Aorta (tissue), 5 donors: ENCODE measurements at places on chromosomes 1 and 21. TPM values are rescaled to one million over a fixed set of nuclear protein-coding genes. Genes with fewer than 3 reads are reported as not detected.
A peak's percentile ranks its signal among the peaks of the same experiment; 100 is the strongest.

DNA sequence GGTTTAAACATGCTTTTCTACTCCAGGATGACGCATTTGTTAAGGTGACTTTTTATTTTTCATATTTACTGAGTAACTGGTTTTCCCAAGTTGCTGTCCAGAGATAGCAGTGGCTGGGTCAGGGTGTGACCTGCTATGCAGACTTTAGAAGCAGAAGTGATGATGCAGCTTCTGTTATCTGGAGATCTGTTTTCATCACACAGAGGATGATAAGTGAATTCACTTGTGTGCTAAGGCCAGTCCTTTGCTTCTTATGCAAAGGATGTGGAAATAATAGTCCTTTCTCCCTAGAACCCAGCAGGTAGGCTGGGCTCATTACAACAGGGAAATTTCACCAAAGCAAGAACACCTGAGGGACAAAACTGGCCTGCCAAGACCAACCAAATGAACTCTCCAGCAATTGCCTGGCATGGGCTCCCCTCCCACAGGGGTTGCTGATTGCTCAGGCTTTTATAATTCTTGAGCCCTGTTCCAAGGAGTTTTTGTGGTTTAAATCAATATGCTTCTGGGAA, 97.8 kb upstream of the LPGAT1 start:
- no peak for DNase-seq

DNA sequence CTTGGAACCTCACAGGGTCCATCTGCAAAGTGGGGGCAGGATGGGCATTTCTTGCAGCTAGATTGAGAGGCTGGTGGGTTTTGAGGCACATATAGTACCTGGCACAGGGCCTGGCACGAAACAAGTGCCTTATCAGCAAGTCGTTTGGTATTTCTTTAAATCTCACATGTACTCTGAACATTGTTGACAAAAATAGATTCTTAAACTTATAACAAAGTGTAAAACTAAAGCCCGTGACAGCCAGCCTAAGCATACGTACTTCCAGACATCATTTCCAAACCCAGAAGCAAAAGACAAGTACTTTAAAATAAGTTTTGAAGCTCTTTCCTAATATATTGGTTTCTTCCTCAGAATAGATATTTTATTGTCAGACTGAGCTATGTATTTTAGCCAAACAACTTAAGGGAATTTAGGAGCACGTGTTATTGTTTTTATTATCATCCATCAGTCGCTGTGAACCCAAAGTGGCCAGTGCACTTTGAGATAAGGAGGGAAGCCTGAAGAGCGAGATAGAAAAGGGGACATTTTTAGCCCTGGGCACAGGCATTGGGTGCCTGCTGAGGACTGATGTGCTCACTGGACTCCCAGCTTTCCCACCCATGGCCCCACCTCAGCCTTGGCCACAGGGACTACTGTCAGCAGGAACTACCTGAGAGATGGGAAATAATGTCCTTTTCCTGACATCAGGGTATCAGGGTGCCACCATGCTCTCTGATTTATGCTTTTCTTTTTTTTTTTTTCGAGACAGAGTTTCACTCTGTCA, 3.0 kb downstream of the FBLIM1 start:
- DNase-seq: no peak

DNA sequence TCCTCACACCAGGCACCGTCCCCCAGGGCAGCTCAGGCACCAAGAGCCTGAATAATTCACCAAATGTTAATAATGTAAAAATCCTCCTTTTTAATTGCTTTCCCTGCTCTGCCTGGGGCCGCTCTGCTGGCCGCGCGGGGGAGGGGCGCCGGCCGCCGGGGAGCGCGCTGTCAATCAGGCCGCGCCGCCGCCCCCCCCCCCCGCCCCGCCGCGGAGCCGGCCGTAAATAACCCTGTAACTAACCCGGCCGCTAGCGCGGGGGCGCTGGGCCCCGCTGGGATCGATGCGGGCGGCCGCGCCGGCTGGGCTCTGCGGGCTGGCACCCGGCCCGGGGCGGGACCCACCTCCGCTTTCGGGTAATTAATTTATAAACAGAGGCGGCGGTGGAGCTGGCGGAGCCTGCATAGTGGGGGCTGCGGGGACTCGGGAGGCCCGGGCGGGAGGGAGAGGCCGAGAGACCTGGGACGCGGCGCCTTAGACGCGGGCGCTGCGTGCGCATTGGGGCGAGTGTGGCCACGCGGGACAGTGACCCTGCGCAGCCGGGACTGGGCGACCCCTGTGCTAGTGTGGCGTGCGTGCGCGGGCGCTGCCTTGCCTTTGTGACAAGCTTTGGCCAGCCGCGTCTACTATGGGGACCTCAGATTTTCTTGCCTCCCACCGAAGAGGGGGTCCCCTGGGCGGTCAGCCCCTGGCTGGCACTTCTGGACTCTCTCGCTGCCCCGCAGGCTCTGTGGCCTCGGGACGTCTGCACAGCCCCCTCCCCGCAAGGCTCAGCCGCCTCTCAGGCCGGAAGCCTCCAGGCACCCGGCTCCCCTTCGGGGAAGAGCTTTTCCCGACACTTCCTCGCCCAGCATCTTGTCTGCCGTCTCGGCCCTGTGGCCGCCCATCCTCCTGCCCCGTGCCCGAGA, 16.6 kb downstream of the SAMD11 start:
- peak; percentile 80 for DNase-seq

DNA sequence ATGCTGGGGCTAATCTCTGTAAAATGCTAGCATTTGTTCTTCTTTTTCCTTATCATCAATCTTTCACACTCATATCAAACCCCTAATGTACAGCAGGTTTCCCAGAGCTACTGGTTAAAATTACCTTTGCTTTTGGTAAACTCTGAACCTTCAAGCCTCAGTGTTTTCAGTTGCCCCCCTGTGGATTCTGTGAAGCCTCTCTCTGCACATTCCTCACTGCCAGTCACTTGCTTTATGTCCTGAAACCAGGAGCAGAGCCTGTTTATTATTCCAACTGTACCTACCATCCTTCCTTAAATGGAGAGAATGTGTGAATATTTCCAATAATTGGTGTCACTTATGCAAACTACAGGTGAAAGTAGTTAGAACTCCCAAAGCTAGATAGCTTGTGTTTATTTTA, 134.2 kb downstream of the NEK7 start:
- no peak for DNase-seq

- DNase-seq: no peak
Measured at GRCh38 chr1:153526132-153526543, 9.7 kb downstream of the S100A6 start.

GRCh38 chr1:26287033-26287711, 7.3 kb downstream of the SH3BGRL3 start:
- peak; percentile 64 for DNase-seq

- DNase-seq: no peak
Measured at GRCh38 chr1:226017070-226017469, 17.9 kb upstream of the SDE2 start.

DNA sequence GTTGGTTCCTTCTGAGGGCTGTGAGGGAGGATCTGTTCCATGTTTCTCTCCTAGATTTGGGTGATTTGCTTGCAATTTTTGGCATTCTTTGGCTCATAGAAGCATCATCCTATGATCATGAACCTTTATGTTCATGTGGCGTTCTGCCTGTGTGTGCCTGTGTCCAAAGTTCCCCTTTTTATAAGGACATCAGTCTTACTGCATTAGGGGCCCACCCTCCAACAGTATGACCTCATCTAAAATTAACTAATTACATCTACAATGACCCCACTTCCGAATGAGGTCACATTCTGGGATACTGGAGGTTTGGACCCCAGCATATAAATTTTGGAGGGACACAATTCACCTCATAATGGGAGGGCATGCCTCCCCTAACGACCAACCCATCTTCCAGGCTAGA, 12.8 kb upstream of the CAMK1G start:
- DNase-seq: no peak

DNA sequence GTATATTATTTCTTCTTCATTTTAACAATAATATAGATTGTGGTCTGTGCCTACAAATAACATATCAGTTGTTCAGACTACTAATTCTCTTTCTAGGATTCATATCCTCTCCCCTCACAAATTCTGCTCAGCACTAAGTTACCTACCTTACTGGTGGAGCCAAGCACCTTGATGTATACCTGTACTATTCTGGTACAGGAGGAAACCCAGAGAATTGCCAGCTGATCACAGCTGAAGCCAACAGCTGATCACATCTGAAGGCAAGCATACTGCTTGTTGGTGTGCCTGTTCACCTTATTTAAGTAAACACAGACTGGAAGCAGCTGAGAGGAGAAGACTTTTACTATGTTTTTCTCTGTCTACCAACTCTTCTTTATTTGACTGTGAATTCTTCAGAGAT, 101.8 kb downstream of the PBX1 start:
- DNase-seq: no peak

GRCh38 chr1:198641501-198641900, 2.7 kb downstream of the PTPRC start:
- DNase-seq: no peak

- no peak for DNase-seq
Measured at GRCh38 chr1:66758241-66758755, 6.0 kb downstream of the DYNLT5 start.

DNA sequence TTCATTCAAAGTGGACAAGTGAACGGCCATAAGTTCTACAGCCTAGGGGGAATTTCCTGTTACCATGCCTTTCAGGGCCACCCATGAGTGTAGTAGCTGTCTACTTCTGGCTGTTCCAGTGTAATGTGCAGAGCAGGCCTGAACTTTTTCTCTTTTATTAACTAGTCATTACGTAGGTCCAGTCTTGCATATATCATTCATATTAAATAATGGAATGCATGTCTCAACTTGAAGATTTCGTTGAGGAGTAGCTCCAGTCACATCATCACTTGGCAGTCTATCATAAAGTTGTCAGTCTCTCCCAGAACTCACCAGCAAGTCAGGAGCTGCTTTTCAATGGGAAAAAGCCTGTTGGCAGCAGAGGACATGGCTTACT, 12.0 kb upstream of the GIPC2 start:
- DNase-seq: no peak

DNA sequence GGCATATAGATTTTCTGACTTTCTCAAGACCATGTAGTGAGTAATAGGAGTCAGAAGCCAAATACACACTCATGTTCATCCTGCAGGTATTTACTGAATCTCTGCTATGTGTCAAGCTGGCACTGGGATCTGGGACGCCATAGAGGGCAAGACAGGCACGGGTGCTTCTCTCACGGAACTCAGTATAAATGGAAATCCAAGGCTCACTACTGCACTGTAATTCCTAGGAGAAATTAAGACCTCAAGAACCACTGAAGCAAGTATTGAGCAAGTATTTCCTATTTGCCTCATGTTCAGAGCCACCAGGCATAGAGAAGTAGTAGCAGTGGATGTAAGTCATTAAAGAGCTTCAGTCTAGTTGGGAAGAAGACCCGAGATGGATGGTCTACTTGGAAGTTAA, 38.9 kb downstream of the EIF2D start:
- DNase-seq: no peak

DNA sequence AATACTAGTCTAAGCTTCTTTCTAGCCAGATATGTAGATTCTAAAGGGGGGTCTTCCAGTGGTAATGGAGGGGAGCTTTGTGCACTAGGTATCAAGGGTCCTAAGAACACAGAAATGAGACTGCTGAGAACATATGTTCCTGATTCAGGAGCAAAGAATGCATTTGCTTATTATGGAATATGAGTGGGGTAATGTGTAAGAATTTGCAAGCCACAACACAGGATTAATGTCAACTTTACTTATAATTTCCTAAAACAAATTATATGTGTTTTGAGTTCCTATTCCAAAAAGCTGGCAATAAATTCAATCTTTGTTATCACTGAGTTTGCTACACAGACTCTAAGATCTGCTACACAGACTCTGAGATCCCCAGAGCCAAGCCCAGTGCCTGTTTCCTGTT, 357.0 kb upstream of the PTBP2 start:
- no peak for DNase-seq

DNA sequence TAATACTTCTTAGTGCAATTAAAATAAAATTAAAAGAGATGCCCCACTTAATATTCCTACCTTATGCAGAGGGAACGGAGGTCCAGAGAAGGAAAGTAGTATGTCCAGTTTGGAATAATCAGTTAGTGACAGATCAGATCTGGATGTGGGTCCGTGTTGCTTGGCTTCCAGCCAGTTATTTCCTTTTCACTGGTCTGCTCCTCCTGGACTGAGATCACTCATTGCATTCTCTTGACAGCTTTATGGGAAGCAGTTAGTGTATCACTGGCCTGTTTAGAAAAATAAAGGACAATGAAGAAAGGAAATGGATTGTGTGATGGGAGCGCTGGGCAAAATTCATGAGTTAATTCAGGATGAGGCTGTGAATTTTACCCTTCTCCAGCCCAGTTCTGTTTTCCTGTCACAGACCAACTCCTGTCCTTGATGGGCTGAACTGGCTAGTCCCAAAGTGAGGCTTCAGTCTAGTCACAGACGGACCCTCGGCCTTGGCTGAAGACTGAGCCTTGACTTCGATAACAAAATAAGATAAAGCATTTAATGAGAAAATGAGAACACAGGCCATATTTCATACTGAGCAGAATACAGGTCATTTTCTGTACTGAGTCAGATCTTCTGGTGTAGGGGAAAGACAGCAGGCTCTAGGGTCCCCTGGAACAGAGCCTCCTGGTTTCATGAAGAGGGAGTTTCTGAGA, 85.2 kb upstream of the TRABD2B start:
- no peak for DNase-seq

GRCh38 chr1:162207862-162208261, 138.4 kb downstream of the NOS1AP start:
- DNase-seq: no peak

The KRTAP12-2 gene
- not detected for total RNA-seq

The SPRR2A gene
- total RNA-seq: not detected

The ADAMTS1 gene
- total RNA-seq: 265 TPM

The LCE1D gene
- total RNA-seq: not detected

The CAMK1G gene
- total RNA-seq: 0.72 TPM

The AGO3 gene
- total RNA-seq: 50.4 TPM
